ENCODE measurements at places on chromosomes 1 and 21.

DNA sequence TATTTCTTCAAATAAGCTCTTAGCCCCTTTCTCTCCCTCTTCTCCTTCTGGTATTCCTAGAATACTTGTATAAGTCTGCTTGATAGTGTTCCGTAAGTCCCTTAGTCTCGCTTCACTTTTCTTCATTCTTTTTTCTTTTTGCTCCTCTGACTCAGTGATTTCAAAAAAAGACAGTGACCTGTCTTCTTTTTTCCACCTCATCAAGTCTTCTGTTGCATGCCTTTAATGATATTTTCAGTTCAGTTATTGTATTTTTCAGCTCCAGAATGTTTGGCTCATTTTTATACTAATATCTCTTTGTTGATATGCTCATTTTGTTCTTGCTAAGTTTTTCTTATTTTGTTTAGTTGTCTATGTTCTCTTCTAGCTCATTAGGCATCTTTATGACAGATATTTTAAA lies 97.7 kb downstream of the POFUT2 start:
- DNase-seq = no peak

DNA sequence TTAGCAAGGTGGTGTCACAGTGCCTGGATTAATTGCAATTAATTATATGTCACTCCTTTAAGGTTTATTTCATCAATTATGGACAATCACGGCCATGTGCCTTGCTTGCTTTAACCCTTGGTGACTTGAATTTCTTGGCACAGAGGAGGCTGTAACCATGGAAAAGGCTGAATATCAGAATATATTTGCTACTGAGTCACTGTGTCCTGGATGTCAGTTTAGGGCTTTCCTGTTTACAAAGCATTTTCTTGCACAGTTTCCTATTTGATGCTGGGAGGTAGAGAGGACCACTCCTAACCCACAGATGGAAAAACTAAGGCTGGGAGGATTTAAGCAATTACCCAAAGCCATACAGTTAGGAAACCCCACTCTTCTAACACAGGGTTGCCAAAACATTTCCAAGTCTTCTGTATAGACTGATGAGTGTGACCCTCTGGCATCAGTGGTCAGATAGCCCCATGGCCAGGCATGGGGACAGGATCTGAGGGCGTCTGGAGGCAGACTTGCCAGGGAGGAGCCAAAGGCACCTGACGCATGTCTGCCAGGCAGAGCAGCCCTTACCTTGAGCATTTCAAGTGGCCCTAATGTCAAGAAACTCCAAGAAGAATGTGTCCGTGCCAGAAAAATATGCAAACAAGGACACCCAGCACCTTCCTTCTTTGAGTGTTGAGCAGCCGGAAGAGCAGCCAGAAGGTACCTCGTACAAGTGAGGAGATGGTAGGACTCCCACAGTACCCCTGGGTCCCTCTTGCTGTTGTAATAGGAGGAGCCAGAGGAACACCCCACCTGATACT lies 34.4 kb downstream of the KCNN3 start:
- no peak for DNase-seq

- DNase-seq = no peak
Measured at GRCh38 chr1:200354243-200354642, 55.6 kb downstream of the ZNF281 start.

DNA sequence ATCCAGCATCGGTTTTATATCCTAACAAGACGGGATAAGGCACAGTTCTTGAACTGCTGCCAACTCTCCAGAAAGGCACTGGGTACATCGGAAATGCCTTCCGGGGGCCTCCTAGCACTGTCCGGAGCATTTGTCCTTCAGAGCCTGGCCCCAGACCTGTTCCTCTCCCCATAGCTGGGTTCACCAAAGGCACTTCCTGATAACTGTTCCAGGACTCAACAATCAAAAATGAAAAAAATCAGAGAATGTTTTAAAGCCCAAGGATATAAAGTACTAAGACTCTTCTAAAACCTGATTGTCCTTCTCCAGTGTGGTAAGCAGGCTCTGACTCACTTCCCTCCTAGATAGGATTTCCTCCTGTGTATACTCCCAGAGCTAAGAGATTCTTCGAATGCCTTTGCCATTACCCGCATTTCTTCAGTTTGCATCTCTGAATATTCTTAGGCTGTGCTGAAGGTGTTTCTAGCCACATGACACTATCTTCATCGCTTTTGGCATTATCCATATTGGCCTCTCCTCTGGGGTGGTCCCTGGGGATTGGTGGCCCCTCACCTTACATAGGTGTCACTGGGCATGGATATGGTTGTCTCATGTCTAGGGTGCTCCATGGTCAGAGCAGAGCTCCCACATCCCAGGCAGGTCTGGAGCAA lies 112.9 kb downstream of the ZBTB18 start:
- DNase-seq = no peak

GRCh38 chr1:18069903-18070302 lies 37.7 kb upstream of the IGSF21 start:
- no peak for DNase-seq

DNA sequence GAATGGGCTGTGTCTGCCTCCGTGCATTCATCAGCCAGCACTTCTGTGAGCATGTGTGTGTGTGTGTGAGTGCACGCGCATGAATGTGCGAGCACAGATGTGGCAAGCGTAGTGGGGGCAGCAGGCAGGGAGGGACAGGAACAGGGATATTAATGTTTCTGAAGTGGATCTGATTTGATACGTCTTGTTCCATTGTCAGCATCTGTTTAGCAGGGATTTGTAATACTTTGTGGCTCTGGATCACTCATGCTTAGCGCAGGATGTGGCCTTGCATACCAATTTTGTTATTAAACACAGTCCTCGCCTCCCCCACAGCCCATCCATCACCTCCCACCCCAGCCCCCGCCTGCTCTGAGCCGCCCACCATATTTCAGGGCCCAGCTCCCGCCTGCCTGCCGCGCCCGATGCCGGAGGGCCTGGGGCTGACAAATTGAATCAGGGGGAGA lies 52.4 kb downstream of the TMEM53 start:
- DNase-seq = no peak

GRCh38 chr1:89757532-89757931 lies 63.3 kb upstream of the LRRC8D start:
- DNase-seq = peak; percentile 25

DNA sequence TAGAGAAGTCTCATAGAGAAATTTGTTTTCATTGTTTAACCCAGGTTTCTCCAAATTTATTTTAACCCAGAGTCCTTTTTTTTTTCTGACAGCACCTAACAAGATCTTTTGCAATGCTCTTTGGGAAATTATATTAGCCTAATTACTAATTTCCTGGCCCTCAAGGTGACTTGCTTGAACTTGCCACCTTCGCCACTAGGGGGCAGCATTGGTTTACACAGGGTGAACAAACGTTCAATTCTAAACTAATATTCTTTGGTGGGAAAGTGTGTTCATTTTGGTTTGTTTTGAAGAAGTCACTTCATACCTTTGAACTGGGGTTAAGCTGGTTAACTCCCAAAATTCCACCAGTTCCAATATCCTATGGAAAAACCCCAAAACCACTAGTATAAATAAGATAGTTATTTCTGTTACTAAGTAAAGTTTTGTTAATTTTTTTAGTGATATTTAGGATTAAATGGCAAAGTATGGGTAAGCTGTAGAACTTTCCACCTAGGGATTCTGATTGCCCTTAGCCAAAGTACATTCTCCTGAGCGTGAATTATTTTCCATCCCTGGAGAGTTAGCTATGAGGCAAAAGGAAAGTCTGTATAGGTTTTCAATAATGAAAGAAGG lies 13.0 kb downstream of the CCDC190 start:
- DNase-seq = peak; percentile 56

GRCh38 chr1:206427291-206427690 lies 43.0 kb upstream of the IKBKE start:
- DNase-seq = no peak

GRCh38 chr21:37101384-37101783 lies 28.3 kb downstream of the TTC3 start:
- no peak for DNase-seq

DNA sequence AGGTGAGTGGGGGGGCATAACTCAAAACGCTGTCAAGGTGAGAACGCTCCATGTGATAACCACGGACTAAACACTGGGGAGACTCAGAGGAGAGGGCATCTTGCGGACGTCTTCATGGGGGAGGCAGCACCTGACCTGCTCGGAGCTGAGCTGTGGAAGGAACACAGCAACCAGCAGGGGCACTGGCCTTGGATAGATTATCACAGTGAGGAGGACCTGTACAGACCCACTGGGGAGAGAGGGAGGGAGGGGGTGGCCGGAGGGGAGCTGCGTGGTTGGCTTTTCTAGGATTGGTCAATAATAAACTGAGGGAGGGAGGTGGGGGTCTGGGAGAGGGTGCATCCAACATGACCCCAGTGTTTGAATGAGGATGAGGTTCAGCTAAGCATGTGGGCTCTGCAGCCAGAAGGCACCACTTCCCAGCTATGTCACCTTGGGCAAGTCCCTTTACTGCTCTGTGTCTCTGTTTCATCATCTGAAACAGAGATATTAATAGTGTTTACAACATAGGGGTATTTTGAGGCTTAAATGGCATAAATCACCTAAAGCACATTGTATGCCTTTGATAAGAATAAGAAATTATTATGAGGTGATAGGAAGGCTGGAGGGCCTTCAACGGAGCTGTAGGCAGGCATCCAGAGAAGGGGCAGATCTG lies 123.3 kb downstream of the GRIK3 start:
- DNase-seq = no peak

- DNase-seq = no peak
Measured at GRCh38 chr1:89952605-89953130, 42.2 kb upstream of the ZNF326 start.

- no peak for DNase-seq
Measured at GRCh38 chr1:241714321-241715218, 62.5 kb downstream of the WDR64 start.

DNA sequence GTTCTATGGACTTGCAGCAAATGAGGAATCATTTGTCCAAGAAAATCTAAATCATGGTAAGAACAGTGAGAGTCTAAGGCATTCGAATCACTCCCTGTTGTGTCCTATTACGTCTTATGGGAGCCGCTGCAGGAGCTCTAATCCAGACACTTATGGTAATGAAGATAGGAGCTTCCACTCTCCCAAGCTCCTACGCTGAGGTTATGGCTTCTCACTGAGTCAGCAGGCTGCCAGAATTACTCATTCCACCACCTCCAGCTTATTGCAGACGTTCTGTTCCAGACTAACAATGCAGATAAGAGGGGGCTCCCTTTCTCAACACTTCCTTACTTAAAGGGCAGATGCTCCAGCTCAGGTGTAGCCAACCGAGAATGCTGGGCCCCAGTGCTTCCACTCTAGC lies 212.6 kb downstream of the GREM2 start:
- DNase-seq = peak; percentile 32

All from anterior cingulate cortex (tissue), 58 donors.